ENCODE measurements at places on chromosomes 4 and X.

- DNase-seq = no peak
Measured at GRCh38 chr4:136002316-136002715, 1530.0 kb downstream of the PCDH18 start.

DNA sequence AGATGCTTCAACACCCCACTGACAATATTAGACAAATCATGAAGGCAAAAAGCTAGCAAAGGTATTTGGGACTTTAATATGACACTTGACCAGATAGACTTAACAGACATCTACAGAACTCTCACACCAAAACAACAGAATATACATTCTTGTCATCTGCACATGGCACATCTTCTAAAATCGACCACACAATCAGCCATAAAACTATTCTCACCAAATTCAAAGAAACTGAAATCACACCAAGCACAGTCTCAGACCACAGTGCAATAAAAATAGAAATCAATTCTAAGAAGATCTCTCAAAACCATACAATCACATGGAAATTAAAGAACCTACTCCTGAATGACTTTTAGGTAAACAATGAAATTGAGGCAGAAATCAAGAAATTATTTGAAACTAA is 340.8 kb downstream of the PPP1R2C start:
- DNase-seq = no peak

GRCh38 chr4:25144870-25145481 is 15.3 kb downstream of the SEPSECS start:
- DNase-seq = peak; percentile 79

- DNase-seq = no peak
Measured at GRCh38 chr4:59748433-59748832, 1451.7 kb upstream of the ADGRL3 start.

GRCh38 chr4:21625447-21625846 is 323.1 kb downstream of the KCNIP4 start:
- DNase-seq = no peak

DNA sequence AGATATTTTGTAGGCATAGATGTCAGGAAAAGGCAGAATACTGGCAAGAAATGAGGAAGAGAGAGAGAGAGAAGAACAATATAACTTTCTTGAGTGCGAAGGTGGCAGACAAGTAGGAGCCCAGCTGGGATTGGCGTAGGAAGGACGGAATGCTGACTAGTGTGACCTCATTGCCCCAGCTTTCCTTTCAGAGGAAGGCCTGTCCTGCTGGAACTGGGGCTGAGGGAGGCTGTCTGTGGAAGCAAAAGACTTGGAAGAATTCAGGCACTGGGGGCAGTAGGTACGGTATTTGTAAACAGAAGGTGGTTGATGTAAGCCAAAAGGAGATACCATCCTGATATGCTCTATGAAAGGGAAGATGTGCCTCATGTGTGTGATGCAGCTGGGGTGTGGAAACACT is 818.4 kb downstream of the ADGRL3 start:
- no peak for DNase-seq

GRCh38 chr4:143386812-143387211 is 50.1 kb downstream of the GAB1 start:
- DNase-seq = no peak

- no peak for DNase-seq
Measured at GRCh38 chr4:48347282-48347921, 6.1 kb downstream of the SLAIN2 start.

DNA sequence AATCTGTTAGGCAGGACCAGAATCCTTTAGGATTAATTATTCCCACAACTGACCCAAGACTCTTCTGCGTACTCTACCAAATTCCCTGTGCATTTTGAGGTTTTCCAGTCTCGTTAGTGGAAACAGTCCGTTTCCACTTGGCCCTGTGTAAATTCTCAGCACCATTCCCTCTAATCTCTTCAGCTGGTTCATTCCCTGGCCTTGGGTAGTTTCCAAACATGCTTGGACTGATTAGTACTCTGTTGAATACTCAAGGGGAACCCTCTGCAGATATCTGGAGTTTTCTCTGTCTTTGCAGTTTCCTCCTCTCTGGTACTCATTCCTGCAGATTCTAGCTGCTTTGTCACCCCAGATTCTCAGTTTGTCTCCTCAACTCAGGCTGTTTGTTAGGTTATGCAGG is 80.4 kb downstream of the ZFX start:
- DNase-seq = no peak

DNA sequence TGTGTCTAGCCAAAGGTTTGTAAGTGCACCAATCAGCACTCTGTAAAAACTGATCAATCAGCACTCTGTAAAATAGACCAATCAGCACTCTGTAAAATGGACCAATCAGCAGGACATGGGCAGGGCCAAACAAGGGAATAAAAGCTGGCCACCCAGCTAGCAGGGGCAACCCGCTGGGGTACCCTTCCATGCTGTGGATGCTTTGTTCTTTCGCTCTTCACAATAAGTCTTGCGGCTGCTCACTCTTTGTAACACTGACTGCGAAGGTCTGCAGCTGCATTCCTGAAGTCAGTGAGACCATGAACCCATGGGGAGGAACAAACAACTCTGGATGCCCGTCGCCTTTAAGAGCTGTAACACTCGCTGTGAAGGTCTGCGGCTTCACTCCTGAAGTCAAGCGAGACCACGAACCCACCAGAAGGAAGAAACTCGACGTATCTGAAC is 14.3 kb downstream of the HNRNPDL start:
- DNase-seq = peak; percentile 24

GRCh38 chr4:81509822-81510221 is 38.1 kb upstream of the RASGEF1B start:
- no peak for DNase-seq

DNA sequence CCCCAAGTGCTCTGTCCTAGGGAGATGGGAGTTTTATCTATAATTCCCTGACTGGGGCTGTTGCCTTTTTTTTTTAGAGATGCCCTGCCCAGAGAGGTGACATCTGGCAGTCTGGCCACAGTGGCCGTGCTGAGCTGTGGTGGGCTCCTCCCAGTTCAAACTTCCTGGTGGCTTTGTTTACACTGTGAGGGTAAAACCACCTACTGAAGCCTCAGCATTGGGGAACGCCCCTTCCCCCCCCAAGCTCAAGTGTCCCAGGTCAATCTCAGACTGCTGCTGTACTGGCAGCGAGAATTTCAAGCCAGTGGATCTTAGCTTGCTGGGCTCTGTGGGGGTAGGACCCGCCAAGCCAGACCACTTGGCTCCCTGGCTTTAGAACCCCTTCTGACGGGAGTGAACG is 38.3 kb upstream of the CBLL2 start:
- no peak for DNase-seq

- no peak for DNase-seq
Measured at GRCh38 chr4:130591091-130591490, 1495.1 kb downstream of the C4orf33 start.

DNA sequence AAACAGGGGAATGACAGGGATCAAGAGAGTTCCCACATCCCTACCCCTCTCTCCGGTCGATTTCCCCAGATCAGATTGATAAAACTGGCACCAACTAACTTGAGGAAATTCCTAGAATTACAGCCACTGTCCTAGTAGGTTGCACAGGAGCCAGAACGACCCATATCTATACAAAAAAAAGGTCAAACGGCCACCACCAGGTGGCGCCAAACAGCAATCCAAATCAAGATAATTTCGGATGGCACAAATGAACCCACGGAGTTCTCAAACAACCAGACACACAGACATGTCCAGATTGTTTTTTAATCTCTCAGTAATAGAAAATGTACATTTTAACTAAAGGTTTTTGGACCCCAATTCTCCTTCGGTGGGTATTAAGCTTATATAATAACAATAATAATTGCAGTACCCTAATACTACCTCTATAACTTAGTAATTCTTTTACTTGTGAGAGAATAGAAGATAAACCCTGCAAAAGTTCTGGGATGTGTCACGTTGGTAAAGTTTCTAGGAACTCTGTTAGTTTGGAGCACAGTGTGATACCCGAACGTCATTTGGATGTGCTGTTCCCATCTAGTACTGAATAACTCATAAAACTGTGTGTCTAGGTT is 212.6 kb downstream of the SPOCK3 start:
- DNase-seq = peak; percentile 89

DNA sequence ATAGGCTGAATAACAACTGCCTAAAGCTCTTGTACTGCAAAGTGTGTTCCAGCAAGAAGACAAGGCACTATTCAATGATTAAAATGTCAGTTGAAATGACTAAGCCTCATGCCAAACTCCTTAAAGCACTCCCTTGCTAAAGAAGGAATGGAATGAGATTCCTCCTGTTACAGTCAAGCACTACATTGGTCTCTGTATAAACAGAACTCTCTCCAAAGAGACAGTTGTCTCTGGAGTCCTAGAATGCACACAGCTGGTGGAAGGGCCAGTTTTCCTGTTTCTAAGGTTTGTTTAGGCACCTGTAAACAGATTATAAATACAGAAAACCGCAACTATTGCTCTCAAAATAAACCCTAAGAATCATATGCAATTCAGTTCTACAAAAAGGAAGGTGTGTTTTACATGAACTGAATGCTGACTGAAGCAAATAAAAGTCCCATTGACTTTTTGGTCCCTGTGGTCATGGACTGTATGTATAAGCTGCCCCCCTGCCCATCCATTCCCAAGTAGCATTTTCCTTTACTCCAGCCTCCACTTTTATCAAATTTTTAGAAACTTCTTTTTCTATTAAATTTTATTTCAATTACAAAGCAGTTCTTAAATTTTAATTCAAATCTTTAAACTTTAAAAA is 47.0 kb downstream of the FAT1 start:
- DNase-seq = no peak

GRCh38 chr4:8303485-8304281 is 34.1 kb downstream of the HTRA3 start:
- DNase-seq = peak; percentile 45

DNA sequence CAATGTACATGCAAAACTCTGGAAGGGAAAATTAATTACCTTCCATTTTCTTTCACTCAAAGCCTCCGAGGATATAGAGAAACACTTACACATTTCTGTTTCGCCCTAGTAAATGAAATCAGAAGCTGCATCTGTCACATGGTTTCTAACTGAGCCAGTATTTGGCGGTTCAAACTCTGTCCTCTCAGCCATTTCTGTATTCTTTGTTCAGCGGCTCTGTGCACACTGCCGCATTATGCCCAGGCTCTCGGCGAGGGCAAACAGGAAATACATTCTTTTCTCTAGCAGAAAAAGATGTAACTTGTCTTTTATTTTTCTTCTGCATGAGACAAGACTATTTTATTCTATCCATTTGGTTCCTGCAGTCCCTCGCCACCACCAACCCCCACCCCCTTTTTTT is 71.4 kb upstream of the GPM6B start:
- DNase-seq = no peak

DNA sequence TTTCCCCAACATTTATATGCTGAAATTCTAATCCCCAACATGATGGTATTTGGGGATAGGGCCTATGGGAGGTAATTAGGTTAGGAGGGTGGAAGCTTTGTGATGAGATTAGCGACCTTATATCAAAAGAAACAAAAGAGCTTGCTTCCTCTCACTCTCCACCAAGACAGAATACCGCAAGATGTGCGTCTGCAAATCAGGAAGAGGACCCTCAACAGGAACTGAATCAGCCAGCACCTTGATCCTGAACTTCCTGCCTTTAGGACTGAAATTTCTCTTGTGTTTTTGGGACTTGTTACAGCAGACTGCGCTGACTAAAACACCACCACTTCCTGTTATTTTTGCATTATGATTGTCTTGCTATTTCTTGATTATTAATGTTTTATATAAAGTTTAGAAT is 1889.4 kb downstream of the C4orf33 start:
- DNase-seq = no peak

DNA sequence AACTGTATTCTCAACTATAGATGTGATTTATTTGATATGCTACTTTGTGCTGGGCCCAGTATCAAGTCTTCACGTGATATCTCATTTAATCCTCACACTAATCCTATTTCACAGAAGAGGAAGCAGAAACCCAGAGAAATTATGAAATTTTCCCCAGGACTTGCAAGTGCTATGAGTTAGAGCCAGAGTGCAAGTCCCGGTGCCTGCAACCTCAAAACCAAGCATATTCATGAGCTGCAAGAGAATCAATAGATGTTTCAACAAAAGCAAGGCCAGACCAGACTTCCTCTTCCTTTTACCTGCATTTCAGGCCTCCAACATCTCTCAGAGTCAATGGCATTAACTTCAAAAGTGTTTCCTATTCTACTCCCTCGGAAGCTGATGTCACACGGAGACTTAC is 92.2 kb upstream of the GATB start:
- DNase-seq = no peak

- no peak for DNase-seq
Measured at GRCh38 chr4:153408932-153409331, 57.2 kb upstream of the TMEM131L start.

DNA sequence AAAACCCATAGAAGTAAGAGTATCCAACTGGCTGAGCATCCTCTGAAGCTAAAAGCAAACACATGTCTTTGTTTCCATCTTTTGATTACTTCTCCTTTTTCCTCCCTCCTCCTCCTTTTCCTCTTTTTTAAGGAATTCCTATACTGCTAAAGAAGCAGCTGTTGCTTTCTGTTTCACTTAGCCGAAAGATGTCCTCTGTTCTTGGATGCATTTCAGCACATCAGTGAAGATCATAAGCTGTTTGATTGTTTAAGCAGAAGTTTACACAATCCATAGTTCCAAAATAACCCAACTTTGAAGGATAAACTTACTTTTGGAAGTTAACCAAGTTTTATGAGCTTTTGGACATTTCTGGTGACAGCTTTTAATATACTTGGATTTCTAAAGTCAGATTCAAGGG is 55.1 kb upstream of the TNIP3 start:
- no peak for DNase-seq

DNA sequence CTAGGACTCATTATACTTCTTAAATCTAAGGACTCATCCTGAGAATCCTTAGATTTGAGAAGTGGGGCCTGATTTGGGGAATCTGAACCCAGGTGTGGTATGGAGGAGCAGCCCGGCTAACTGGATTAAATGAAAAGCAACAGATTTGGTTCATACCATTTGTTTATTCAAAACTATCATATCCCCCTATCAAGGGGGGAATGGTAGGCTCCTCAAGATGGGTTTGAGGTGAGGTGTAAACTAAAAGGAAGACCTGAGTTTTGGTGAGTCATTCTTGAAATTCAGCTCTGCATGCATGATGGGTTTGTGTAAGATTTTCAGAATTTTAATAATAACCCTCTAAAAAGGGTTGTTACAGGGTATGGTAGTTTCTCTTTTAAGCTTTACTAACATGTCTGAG is 53.4 kb downstream of the CASP6 start:
- DNase-seq = no peak

GRCh38 chr4:21544415-21544814 is 404.2 kb downstream of the KCNIP4 start:
- DNase-seq = peak; percentile 15

- DNase-seq = no peak
Measured at GRCh38 chr4:123802082-123802645, 405.6 kb downstream of the SPRY1 start.

GRCh38 chr4:150987204-150987603 is 27.9 kb downstream of the LRBA start:
- no peak for DNase-seq

- DNase-seq = peak; percentile 72
Measured at GRCh38 chrX:74382613-74383012, 38.7 kb upstream of the SLC16A2 start.

DNA sequence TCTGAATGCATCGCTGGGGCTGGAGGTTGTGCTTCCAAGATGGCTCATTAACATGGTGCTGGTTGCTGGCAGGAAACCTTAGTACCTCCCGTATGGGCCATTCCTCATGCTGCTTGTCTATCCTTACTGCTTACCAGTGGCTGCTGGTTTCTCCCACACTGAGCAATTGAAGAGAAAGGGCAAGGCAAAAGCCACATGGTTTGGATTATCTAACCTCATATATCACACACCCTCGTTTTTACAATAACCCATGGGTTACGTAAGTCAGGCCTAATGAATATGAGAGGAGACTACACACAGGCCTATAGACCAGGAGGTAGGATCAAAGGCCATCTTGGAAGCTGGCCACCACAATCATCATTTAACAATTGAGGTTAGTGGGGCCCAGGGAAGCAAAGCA is 141.8 kb upstream of the EDNRA start:
- DNase-seq = no peak
